ENCODE measurements at places on chromosomes 1 and 21.

DNA sequence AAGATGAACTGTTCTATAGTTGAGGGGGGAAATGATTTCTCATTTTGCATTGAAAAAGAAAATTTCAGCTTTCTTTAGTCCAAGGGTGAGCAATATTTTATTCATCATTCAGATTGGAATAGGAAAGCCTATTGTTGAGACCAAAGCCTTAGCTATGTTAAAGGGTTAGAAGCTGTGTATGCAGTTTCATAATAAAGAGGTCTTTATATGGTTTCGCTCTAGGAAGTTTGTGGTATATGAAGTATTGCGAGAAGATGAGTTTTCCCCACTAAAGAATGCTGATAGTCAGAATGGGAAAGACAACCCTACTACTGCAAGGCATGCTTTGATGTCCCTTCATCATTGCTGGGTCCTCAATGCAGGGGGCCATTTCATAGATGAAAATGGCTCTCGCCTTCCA, 28.6 kb downstream of the UAP1 start:
- no peak for DNase-seq

DNA sequence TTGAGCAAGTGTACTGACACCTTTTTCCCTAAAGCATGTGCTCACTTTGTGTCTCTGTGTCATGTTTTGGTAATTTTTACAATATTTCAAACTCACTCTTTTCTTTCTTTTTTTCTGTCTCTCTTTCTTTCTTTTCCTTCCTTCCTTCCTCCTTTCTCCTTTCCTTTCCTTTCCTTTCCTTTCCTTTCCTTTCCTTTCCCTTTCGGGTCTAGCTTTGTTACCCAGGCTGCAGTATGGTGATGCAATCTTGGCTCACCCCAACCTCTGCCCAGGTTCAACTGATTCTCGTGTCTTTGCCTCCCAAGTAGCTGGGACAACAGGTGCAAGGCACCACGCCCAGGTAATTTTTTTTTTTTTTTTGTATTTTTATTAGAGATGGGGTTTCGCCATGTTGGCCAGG, 60.4 kb upstream of the TINAGL1 start:
- no peak for DNase-seq

DNA sequence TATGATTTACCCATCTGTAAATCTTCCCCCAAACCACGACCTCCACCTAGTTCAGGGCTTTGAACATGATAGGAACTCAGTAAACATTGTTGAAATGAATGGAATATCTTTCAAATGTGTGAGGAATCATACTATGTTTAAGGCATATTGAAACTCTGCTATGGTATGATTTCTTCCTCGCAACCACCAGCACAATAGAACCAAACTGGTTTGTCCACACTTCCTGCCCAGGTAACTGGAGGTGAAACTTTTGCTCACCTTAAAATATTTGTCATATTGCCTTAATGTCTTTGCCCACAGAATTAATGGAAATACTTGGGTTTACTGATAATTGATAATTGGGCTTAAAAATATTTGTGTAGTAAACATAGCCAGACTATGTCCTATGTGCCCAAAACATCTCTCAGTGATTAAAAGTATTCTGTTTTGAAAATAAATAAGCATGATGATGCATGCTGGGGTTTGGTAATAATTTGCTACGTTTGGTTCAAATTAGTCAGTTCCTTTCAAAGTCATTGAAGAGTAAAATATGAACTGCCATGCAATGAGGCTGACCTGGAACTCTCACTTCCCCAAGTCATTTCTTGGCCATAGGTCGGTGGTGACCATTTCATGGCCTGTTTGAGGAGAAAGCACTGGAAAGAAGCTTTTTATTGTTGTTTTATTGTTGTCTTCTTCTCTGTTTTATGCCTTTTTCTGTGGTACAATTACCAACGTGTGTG, 73.3 kb downstream of the TNFSF18 start:
- no peak for DNase-seq

DNA sequence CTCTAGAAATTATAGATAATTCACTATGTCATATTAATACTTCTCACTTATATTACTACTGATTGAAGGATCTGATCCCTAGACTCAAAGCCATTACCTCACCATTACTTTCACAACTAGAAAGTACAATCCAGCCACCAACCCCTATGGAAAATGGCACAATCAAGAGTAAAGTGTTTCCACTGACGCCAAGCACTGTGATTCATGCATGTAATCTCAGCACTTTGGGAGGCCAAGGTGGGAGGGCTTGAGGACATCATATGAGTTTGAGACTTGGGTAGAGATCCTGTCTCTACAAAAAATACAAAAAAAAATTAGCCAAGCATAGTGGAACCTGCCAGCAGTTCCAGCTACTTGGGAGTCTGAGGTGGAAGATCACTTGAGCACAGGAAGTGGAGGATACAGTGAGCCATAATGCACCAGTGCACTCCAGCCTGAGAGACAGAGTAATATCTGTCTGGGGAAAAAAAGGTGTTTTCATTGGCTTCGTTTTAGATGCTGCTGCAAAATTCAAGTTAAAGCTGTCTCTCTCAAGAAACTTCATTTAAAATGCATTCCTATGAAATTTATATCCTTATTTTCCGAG, 126.5 kb downstream of the AKT3 start:
- no peak for DNase-seq

- no peak for DNase-seq
Observed at GRCh38 chr1:183777328-183777727, 27.6 kb upstream of the RGL1 start.

DNA sequence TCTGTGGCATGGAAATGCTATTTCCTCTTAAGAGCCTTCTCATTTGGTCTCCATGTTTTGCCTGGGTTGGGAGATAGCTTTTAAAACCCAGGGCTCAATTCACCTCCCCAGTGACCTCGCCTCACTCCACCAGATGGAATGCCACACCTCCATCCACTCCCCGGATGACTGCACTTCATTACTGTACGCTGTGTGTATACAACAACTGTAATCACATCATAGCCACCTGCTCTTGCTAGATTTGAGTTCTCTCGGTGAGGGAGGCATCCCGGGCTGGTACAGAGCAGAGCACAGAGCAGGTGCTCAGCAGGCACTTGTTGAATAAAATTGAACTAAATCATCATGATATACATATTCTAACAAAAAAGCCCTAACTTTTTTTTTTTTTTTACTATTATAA, 26.0 kb downstream of the SDE2 start:
- DNase-seq: peak; percentile 33

GRCh38 chr21:35716876-35717565, 343.3 kb downstream of the SETD4 start:
- no peak for DNase-seq

- DNase-seq: no peak
Observed at GRCh38 chr1:176691251-176692228, 228.6 kb downstream of the PAPPA2 start.

DNA sequence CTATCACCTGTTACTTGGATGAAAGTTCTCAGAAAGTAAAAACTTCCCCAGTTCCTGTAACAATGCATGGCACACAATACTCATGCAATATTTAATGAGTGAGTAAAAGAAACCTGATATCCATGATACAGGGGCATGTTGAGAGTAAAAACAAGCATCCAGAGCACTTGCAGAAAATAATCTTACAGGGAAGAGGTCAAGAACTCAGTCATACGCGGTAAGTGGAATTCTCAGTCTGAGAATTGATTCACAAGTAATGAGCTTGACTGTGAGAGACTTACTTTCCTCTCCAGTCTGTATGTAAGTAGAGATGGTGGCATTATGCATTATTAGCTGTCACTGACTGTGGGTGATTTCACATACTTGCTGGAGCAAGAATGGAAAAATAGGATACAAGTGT, 976.9 kb downstream of the BRINP3 start:
- no peak for DNase-seq

DNA sequence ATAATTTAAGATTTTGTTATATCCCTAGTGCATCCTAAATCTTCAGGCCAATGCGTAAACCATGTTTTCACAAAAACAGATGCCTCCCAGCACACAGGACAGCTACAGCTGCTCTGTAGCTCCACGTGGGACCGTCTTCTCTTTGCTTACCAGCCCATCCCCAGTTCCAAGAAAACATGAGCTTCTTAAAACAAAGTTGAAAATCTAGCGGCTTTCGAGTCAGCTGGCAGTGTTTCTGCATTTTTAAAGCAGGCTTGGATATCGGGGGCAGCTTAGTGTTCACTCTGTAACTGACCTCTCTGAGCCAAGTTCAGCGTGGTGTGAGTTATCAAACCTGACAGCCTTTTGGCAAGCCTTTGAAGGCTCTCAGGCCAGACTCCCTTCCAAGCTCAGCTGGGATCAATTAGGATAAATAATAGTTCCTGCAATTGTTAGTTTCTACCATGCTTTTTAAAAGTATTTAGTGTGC, 881.5 kb downstream of the LTN1 start:
- DNase-seq: no peak

DNA sequence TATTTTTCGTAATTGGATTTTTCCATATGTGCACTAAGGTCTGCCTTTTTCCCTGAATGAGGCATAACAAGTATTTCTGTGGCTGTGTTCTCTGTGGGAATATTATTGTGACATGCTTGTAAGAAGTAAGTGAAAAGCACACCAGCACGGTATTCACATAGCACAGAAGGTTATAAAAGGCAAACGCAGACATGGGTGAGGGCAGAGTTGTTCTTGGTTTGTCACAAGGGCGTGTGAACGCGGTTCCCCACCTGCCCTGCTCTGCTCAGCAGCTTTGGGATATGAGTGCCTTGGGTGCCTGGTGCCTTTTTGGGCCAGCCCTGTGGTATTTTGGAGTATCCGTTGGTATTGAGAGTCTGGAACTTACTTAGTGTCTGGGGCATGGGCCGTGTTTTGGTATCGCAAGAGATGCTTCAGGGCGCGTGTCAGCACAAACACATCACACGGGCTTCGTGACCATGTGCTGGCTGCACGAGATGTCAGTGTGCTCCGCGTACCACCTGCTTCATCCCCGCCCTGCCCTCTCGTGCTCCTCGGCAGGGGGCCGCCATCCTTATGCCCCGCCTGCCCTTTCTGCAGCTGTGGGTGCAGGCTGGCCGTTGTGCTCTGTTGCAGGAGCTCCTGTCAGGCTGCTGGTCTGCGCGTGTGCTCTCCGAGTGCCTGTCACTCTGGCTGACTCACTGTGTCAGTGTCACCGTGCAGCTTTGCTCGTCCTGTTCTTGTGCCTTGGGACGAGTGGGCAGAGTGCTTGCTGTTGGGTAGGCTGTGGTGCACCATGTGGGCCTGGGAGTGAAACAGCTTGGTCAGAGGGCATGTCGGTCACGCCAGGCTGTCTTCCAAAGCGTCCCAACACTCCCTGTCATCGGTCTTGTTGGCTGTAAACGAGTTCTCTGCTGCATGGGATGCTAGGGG, 15.0 kb downstream of the SKI start:
- no peak for DNase-seq

GRCh38 chr21:17821121-17821520, 2.0 kb upstream of the C21orf91 start:
- DNase-seq: no peak

DNA sequence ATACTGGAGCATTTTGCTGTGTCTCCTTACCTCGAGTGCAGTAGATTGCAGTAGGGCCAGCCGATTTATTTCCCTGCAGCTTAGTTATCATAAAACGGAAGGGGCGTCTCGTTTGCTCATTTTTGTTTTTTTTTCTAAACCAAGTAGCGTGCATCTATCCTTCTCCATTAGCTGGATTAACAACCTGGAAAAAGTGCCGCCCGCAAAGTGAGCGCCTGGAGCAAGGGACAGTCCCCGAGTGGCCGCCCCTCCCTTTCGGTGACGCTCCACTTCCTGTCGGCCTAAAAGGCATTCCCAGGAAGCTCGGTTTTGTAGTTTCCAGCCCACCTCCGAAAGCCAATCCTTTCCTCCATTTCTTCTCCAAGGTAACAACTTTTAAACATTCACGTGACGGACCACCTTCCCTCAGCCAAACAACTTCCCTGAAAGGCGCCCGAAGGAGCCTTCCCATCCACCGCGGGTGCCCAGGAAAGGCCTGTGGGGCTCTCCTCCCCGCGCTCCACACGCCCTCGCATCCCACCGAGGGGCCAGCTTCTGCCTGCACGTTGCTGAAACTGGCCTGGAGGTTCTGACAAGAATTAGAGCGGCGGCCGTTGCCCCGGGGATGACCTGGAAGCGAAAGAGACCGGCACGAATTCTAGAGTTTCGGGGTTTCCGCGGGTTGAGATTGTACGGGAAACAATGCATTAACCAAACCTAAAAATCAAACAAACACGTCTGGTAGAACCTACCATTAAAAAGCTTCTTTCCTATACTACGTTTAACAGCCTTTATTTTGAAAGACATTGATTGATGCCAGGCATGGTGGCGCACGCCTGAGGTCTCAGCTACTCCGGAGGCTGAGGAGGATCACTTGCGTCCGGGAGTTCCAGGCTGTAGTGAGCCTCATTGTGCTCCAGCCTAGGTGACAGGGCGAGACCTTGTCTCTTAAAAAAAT, at the start of gene EXTL2:
Gene EXTL2 (minus strand): TSS at position 240 of the 937 bp plus-strand sequence. CDS start 6,085 bp downstream, outside the sequence.
- DNase-seq: peak; percentile 82

DNA sequence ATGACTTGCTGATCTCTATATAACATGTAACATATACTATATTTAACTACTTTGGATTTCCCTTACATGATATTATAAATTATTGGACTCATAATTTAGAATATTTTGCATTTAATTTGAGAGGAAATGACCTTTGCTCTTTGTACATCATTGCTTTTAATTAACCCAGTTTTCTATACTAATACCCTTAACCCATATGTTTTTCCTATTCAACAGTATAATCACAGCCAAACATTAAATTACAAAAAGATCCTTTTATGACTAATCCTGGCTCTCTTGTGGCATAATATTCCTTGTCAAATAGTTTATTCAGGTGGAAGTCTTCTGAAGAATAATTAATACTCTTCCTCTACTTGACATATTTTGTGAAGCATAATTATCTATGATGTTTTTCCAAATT, 56.0 kb upstream of the GPR52 start:
- no peak for DNase-seq

GRCh38 chr1:209030454-209031167, 552.9 kb upstream of the CAMK1G start:
- no peak for DNase-seq

DNA sequence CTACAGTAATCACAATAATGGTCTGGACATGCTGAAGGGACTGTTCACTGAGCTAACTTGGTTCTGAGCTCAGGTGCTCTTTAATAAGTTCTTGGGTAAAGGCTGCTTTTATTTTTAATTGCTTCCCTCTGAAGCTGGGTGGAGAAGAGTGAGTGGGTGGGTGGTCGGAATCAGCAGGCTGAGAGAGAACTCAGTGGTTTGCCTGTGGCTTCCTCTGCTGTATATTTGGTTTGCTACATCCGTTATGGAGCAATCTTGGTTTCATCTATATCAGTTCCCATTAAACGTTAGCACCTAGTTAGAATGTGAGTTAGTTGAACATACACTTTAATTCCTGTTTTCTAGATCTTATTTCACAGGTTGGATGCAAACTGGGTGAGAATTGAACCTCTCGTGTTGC, 23.3 kb downstream of the CNIH4 start:
- peak; percentile 68 for DNase-seq

GRCh38 chr1:162169031-162169790, 99.7 kb downstream of the NOS1AP start:
- DNase-seq: no peak

GRCh38 chr1:66300972-66301451, 232.9 kb upstream of the SGIP1 start:
- no peak for DNase-seq

DNA sequence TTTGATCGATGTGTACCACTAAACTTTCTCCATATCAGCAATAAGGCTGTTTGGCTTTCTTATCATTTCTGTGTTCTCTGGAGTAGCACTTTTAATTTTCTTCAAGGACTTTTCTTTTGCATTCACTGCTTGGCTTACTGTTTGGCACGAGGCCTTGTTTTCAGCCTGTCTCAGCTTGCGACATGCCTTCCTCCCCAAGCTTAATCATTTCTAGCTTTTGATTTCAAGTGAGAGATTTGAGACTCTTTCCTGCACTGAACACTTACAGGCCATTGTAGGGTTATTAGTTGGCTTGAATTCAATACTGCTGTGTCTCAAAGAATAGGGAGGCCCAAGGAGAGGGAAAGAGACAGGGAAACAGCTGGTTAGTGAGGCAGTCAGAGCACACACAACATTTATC, 120.6 kb upstream of the KCND3 start:
- DNase-seq: no peak
